Activated CD4-positive, alpha-beta memory T cell treated with anti-CD3 and anti-CD28 coated beads, Interleukin-2, amount 10 ng/mL, durations not matched to agents 7 days and 5 days (primary cell): ENCODE measurements at places on chromosomes 12 and 14. TPM values are rescaled to one million over a fixed set of nuclear protein-coding genes. Genes with fewer than 3 reads are reported as not detected.

CIROP gene
- total RNA-seq = not detected

PTGER2 gene
- 108 TPM for total RNA-seq

SDR9C7 gene
- not detected for total RNA-seq

TSPAN31 gene
- total RNA-seq = 23.0 TPM

CCDC175 gene
- total RNA-seq = not detected

DNA sequence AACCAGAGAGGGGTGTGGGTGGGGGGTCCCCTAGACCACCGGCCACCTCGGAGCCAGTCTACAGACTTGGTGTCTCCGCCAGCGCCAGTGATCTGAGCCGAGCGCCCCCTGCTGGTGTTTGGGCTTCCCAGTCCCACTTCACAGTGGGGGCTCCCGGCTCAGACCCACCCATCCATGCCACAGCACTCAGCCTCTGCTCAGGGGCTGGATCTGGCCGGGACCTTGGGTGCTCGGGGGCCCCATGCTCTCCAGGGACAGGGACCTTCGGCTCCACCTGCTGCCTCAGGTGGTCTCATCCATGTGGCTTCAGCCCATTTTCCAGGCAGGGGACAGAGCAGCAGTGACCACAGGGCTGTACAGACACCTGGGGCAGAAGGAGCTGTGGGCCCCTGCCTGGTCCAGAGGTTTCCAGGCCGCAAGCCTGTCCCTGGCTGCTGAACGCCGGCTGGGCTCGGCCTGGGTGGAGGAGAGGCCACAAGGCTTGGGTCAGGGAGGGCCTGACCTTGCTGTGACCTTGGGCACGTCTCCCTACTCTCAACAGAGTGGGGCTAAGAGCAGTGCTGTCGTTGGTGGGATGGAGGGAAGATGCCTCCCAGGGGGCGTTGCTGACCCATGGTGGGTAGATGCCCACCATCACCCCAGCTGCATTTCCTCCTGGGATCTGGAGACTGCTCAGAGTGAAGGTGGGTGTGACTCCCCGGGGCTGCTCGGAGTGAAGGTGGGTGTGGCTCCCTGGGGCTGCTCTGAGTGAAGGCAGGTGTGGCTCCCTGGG is 86.3 kb downstream of the KIF26A start:
- peaks cover 46% of the 10 kb centered on the region for H3K4me1 ChIP-seq
- H3K27ac ChIP-seq = no peak overlapping the region
- DNase-seq = peak; percentile 34
- H3K27me3 ChIP-seq = peaks cover 3% of the 10 kb centered on the region
